ENCODE measurements at places on chromosomes 12 and 14.

- DNase-seq, result no peak
Measured at GRCh38 chr12:30996255-30996654, 69.7 kb downstream of the TSPAN11 start.

DNA sequence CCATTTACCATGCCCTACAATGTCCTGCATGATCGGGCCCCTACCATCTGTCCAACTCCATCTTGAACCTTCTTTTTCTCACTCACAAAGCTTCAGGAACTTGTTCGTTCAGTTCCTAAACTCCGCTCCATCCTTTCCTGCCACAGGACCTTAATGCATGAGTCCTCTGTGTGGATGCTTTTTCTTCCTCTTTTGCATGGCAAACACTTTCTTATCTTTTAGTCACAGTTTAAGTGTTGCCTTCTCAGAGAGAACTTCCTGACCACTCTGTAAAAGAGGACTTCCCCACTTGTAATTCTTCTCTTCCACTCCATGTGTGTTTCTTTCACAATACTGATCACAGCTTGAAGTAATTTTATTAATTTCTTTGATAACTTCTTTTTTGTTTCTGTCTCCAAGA, 54.4 kb upstream of the ETV6 start:
- DNase-seq, result no peak

DNA sequence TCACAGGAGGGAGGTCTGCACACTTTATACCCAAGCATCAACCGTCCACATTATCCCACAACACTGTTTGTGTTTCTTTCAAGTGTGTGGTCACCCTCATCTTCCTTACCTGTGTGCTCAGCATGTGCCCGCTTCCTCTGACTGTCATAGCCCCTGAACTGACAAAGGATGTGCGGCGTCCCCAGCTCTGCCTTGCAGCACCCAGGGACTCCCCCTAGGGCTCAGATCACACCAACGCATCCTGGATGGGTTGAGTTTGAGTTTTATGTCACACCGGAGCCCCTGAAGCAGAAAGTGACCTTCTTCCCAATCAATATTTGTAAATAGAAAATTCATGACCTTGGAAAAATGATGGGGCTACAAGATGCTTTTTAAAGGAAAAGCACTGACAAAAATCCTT, 770.7 kb upstream of the TMEM132C start:
- DNase-seq, result no peak

DNA sequence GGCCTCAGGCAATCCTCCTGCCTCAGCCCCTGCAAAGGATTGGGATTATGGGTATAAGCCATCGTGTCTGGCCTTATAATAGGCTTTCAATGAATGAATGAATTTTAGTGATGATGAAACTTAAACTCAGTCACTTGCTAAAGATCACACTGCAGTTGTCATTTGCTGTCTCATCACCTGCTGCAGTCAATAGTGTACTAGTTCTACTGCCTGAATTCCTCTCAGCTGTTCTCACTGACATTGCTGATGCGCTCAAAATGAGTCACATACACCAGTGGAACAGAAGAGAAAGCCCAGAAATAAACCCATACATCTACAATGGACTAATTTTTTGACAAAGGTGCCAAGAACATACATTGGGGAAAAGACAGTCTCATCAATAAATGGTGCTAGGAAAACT, 5.6 kb upstream of the SYNJ2BP start:
- no peak for DNase-seq

DNA sequence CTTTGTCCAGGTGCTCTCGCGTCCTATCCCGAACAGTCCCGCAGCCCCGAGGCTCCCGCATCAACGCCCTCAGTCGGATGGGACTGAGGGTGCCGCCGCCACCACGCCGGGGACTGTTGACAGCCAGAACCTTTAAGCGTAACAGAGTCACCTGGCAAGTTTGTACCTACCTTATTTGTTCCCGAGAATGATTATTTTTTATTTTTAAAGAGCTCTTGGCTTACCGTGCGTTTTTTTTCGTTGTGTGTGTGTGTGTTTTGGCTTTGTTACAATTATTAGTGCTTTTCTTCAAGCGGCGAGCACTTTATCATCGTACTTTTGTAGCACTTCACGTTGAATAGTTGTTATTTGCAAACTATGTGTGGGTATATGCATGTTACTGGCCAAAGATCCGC, 463 bp downstream of the COA8 start:
- no peak for DNase-seq

DNA sequence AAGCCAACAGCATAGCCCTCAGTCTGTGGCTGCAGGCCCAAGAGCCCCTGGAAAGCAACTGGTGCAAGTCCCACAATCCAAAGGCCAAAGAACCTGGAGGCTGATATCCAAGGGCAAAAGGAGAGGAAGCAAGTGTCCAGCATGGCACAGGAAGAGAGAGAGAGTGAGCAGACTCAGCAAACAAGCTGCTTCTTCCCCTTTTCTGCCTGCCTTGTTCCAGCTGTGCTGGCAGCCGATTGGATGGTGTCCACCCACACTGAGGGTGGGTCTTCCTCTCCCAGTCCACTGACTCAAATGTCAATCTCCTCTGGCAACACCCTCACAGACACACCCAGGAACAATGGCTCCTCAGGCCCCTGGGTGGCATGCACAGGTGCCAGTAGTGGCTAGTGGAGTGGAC, 33.5 kb downstream of the SMCO2 start:
- DNase-seq, result no peak

- no peak for DNase-seq
Measured at GRCh38 chr12:62409068-62409467, 57.6 kb upstream of the MON2 start.

DNA sequence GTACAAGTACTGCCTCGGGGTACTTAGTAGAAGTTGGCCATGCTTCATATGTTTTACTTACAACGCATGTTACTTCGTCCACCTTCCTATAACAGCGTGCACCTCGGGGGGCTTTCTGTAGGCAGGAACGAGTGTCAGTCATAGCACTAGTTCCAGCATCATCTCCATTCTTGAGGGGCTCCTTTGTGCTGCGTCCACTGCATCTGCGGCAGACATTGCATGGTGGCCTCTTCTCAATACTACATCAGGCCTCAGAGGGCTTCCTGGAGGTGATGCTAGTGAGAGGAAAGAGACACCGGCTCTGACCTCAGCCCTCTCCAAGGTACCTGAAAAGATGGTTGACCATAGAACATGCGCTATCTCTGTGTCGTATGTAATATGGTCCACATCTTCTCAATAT, 121.2 kb upstream of the RTL1 start:
- no peak for DNase-seq

- no peak for DNase-seq
Measured at GRCh38 chr12:21483531-21483930, 17.9 kb downstream of the RECQL start.

DNA sequence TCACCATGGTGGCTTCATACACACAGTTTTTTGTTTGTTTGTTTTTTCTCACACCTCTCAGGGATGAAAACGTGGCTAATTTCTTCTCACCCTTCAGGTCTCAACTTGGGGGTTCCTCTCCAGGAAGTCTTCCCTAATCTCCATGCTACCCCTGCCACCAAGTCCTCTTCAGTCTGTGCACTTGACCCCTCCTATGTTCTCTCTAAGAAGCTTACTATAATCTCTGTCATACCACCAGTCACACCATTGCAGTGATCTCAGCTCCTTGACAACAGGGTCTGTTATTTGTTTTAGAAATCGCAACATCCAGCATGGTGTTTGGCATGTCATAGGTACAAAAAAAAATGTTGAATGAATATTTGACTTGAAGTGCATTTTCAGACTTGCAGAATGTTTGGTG, 83.4 kb downstream of the PRORP start:
- no peak for DNase-seq

DNA sequence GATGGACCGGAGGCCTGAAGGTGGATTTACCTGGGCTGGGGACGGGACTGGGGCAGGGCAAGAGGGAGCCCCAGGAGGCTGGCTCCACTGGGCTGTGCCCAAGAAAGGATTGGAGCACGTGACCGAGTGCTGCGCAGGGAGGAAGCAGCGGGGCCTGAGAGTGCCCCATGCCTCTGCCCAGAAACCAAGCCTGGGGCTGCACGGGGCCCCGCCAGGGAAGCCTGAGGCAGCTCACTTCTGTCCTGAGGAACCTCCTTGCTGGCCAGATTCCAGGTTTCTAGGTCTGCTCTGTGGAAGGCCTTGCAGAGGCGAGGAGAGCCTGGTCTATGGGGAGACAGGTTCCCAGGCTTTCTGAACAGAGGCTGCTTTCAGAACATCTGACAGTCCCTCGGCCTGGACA, 10.4 kb downstream of the NGB start:
- no peak for DNase-seq

GRCh38 chr14:70971560-70971959, 64.3 kb downstream of the PCNX1 start:
- no peak for DNase-seq

GRCh38 chr12:4434706-4435425, 10.7 kb downstream of the FGF6 start:
- DNase-seq, result peak; percentile 7

DNA sequence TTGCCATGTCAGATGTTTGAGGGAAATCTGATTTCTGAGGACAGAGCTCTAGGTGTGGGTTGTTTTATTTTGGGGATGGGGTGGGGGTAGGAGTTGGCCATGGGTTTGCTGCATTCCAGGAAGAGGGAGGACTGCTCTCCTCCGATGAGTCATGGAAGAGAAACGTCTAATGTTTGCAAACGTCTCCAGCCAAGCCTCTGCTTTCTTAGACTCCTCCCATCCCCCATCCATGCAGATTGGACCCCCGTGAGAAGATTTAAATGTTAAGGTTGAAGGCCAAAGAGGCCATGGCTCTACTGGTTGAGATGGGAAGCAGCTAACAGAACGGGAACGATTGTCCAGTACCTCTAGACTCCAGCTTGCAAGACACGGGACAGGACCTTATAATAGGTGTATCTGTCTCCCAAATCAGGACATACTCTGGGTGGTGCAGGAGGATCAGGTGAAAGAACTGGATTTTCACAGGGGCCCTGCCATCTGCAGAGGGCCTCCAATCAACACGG, 11.4 kb upstream of the ATP2A2 start:
- no peak for DNase-seq

GRCh38 chr12:642633-643474, 20.4 kb downstream of the NINJ2 start:
- DNase-seq, result peak; percentile 81

GRCh38 chr12:22255097-22255496, 79.4 kb downstream of the ST8SIA1 start:
- no peak for DNase-seq

DNA sequence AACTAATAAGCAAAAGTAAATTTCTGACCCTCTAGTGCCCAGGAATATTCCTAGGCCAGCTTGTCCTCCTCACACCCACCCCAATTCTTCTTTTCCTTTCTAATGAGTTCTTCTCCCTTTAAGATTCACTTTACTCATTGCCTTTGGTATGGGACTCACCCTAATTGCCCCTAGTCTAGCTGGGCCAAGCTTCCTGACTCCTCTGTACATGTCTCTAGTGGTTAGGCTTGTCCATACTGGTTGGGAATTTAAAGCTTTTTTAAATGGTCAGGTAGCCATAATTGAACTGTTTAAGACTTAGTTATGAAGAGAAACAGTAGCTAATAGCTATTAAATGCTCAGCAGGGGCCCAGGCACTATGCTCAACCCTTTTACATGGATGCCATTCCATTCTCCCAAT, 248.2 kb downstream of the C12orf42 start:
- no peak for DNase-seq

GRCh38 chr12:106193394-106194215, 54.2 kb downstream of the CKAP4 start:
- DNase-seq, result no peak

DNA sequence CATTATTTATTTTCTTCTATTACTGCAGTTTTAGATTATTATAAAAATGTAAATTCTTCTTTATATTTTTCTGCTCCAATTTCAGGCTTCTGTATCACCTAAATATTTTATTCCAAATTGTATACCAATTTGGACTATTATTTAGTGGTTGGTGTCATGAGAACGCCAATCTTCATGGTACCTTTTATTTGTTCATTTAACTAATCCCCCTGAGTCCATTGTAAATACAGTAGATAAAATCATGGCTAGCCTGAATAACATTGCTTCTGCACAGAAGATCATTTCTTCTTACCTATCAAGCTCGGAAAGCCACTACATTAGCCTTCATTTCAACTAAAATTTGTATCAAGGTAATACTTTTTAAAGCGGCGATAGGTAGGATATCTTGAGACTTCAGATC, at the start of gene OR6C75:
OR6C75 (plus strand) TSS at position 301 of the 400 bp plus-strand sequence. CDS start 2,136 bp downstream, outside the sequence.
- DNase-seq, result no peak

- DNase-seq, result no peak
Measured at GRCh38 chr12:2302711-2303580, 250.2 kb downstream of the CACNA1C start.
